Osteoblast (primary cell): ENCODE measurements at places on chromosomes 3 and 15. TPM values are rescaled to one million over a fixed set of nuclear protein-coding genes. Genes with fewer than 3 reads are reported as not detected.

DNA sequence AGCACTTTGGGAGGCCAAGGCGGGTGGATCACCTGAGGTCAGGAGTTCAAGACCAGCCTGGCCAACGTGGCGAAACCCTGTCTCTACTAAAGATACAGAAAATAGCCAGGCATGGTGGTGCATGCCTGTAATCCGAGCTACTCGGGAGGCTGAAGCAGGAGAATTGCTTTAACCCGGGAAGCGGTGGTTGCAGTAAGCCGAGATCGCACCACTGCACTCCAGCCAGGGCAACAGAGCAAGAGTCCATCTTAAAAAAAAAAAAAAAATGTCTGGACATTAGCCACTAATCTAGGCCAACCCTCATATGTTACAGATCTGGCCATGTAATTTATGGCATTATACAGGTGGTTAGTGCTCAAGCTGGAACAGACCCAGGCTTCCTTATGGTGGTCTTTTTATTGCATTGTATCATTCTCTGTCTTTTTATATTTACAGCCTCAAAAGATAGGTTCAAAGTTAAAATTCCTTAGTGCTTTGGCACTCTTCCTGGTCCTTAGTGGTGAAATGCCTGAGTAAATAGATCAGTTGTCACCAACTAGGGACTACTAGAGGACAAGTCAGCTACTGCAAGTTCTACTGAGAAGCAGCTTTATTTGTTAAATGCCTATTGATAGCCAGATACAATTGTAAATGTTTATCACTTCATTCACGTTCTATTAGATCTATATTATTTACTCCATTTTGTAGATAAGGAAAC is 16.0 kb downstream of the STARD9 start:
- no peaks in the 10 kb centered on the region for H3K27me3 ChIP-seq
- peak; percentile 71 for DNase-seq
- no peaks in the 10 kb centered on the region for H3K36me3 ChIP-seq
- peaks cover 2% of the 10 kb centered on the region for H3K4me1 ChIP-seq

GRCh38 chr15:73755946-73756345 is 2.8 kb upstream of the INSYN1 start:
- no peak overlapping the region for H3K27ac ChIP-seq
- peaks cover 59% of the 10 kb centered on the region for H3K27me3 ChIP-seq
- no peak overlapping the region for H3K4me3 ChIP-seq
- no peaks in the 10 kb centered on the region for H3K36me3 ChIP-seq
- no peaks in the 10 kb centered on the region for H3K4me1 ChIP-seq
- peak; percentile 57 for DNase-seq

DNA sequence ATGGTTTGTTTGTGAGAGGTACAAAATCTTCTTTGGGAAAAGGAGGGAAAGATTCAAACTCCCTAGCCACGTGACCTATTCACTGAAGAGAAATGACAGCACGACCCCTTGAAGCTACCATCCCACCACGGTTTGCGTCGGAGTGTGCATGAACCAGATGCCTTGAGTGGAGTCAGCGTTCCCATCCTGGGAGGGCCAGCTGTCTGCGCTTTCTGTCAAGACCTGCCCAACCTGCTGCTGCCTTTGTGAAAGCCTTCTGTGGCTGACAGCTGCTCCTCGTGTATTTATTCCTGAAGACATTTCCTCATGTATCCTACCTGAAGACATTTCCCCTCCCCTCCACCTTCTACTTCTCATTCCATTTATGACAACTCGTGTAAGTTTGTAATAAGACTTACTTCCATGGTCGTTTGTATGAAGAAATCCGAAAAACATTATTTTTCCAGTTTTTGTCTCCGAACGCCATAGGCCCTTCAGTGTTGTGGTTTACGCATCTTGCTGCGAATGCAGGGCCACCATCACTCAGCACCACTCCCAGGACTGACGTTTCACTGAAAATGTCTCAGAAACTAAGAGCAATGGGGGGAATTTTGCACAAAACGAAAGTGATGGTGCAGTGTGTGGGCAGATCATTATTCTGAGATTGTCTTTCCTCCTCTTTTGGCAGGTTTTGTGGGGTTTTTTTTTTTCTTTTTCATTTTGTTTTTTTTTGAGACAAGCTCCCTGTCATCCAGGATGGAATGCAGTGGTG is 18.9 kb downstream of the EBLN2 start:
- DNase-seq, result peak; percentile 30
- no peaks in the 10 kb centered on the region for H3K36me3 ChIP-seq
- H3K27me3 ChIP-seq, result no peaks in the 10 kb centered on the region
- no peak overlapping the region for H3K4me3 ChIP-seq
- no peaks in the 10 kb centered on the region for H3K4me1 ChIP-seq

DNA sequence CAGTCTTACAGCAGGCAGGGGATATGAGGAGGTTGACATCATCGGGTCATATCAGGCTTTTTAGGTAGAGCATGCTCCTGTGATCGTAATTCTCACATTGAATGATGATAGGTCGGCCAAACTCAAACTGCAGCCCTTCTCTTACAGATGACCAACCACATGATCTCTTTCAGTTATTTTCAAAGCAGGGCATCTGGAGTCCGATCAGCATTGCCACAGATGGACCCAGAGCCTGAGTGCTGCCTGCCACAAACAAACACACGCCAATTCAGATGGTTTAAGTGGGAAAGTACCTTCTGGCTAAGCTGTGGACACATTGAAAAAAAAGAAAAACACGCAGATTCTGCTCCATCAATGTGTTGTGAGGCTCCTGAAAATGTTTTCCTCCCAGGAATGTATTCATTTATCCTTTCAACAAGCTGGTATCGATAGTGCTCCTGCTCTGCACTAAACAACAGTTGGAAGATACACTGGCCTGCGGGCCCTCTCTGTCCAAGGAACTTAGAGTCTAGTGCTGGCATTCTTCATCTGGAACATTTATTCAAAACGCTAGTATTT is 31.2 kb downstream of the ARPP21 start:
- no peaks in the 10 kb centered on the region for H3K27me3 ChIP-seq
- no peak overlapping the region for H3K27ac ChIP-seq
- DNase-seq, result no peak

Gene LRRK1
- total RNA-seq, result 14.1 and 15.2 TPM in 2 replicates

- H3K27ac ChIP-seq, result no peak overlapping the region
- no peaks in the 10 kb centered on the region for H3K27me3 ChIP-seq
- DNase-seq, result no peak
- no peak overlapping the region for H3K4me3 ChIP-seq
- H3K36me3 ChIP-seq, result no peaks in the 10 kb centered on the region
Observed at GRCh38 chr3:107409365-107409764, 32.1 kb downstream of the CCDC54 start.

Gene IL12A
- total RNA-seq, result 3.2 and 4.7 TPM in 2 replicates

Gene DISP2
- total RNA-seq, result 0.29 and 0.36 TPM in 2 replicates

GRCh38 chr3:157763644-157764043 is 260.4 kb upstream of the VEPH1 start:
- H3K36me3 ChIP-seq, result no peaks in the 10 kb centered on the region
- H3K4me1 ChIP-seq, result no peaks in the 10 kb centered on the region
- H3K27me3 ChIP-seq, result no peaks in the 10 kb centered on the region
- no peak overlapping the region for H3K4me3 ChIP-seq

GRCh38 chr3:177411201-177411600 is 213.9 kb upstream of the TBL1XR1 start:
- H3K36me3 ChIP-seq, result no peaks in the 10 kb centered on the region
- no peaks in the 10 kb centered on the region for H3K27me3 ChIP-seq
- DNase-seq, result no peak
- H3K4me3 ChIP-seq, result no peak overlapping the region
- H3K4me1 ChIP-seq, result no peaks in the 10 kb centered on the region

Gene TAGLN3
- not detected in 2 replicates for total RNA-seq

Gene GP5
- 0.29 and 0.36 TPM in 2 replicates for total RNA-seq

DNA sequence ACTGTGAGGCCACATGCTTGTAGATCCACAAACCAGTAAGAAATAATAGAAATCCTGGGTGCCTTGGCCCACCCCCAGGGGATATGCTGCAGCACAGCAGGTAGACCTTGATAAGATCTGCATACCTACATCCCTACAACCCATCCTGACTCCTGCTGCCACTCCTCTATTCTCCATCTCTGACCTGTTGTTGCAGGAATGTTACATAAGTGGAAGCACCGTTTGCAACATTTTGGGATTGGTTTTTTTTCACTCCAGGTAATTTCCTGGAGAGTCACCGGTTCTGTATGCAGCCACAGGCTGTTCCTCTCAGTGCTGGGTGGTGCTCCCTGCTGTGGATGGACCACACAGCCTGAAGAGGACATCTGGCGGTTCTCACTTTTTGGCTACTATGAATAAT is 16.1 kb upstream of the CSPG5 start:
- H3K27me3 ChIP-seq, result no peaks in the 10 kb centered on the region
- no peak overlapping the region for H3K4me3 ChIP-seq
- no peak overlapping the region for H3K27ac ChIP-seq
- H3K36me3 ChIP-seq, result peaks cover 10% of the 10 kb centered on the region

GRCh38 chr15:100049483-100049882 is 292.3 kb downstream of the ADAMTS17 start:
- H3K27me3 ChIP-seq, result no peaks in the 10 kb centered on the region
- no peaks in the 10 kb centered on the region for H3K4me1 ChIP-seq
- no peaks in the 10 kb centered on the region for H3K36me3 ChIP-seq
- DNase-seq, result peak; percentile 32
- H3K27ac ChIP-seq, result no peak overlapping the region

DNA sequence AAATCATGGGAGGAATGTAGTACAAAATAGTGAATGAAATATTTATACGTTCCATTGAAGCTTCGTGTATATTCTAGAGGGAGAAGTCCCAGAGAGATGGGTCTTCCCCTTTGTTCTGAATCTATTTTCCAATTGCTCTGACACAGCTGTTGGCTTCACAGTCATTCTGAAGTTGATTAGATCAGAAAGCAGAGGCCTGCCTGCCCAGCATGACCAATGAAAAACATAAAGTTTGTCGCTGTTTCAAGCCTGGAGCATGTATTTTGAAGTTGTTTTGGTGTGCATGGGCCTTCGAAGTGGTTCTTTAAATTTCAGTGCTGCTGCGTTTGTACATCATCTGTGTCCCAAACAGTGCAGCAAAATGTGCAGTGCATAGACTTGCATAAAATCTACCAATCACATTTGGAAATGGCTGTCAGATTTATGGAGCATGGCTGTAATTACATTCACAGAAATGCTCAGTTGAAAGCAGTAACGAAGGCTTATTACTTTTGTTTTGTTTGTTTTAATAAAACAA is 31.0 kb upstream of the RBMS3 start:
- H3K27ac ChIP-seq, result no peak overlapping the region
- no peak overlapping the region for H3K4me3 ChIP-seq
- no peak for DNase-seq
- H3K27me3 ChIP-seq, result no peaks in the 10 kb centered on the region
- peaks cover 3% of the 10 kb centered on the region for H3K4me1 ChIP-seq

DNA sequence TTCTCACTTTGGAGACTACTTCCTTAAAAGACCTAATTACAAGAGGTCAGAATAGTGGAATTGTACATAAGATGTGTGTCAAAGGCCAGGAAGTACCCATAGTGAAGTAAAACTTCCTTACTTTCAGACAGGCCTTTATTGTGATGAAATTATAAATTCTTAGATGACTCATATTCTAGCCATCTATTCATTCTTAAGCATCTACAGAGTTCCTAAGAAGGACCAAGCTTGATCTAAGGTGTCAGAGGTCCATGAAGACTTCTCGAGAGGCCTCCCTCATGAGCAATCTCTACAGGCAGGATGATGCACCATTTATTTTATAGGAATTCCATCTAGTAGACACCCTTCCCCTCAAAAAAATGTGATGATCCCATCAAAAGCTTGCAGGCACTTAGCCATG is 493.3 kb downstream of the MAGI1 start:
- DNase-seq, result peak; percentile 61
- no peak overlapping the region for H3K4me3 ChIP-seq
- H3K36me3 ChIP-seq, result no peaks in the 10 kb centered on the region
- no peaks in the 10 kb centered on the region for H3K27me3 ChIP-seq
- peaks cover 5% of the 10 kb centered on the region for H3K4me1 ChIP-seq
- H3K27ac ChIP-seq, result no peak overlapping the region
